ENCODE measurements at places on chromosomes 11 and 22.

GRCh38 chr22:35842954-35843353 lies 125.3 kb downstream of the APOL5 start:
- no peak for DNase-seq

- DNase-seq: no peak
These were observed 2.4 kb upstream of the TAF10 start for GRCh38 chr11:6614446-6614845.

DNA sequence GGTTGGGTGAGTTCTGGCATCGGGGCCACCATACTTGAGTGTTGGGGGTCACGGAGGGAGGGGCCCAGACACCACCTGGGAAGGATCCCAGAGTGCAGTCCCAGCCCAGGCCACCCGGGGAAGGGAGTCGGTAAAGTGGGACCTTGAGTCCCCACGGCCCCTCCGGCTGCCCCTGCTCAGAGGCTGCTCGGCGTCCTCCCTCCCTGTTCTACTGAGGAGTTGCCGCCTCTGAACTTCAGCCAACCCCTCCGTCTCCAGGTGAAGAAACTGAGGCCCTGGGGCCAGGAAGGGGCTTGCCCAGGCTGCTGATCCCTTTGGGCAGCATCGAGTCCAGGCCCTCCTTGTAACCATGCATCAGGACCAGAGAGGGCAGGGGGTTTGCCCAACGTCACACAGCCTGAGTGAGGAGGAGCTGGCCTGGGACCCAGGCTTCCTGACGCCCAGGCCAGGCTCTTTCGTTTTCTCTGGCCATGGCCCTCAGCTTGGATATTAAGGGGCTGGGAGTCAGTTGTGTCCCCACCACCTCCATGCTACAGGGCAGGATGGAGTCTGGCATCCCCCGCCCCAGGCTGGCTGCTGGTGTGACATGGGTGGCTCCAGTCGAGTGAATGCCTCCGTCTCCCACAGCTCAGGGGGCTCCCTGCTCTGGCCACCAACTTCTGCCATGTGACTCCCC lies 1.3 kb downstream of the PARVG start:
- DNase-seq: no peak

DNA sequence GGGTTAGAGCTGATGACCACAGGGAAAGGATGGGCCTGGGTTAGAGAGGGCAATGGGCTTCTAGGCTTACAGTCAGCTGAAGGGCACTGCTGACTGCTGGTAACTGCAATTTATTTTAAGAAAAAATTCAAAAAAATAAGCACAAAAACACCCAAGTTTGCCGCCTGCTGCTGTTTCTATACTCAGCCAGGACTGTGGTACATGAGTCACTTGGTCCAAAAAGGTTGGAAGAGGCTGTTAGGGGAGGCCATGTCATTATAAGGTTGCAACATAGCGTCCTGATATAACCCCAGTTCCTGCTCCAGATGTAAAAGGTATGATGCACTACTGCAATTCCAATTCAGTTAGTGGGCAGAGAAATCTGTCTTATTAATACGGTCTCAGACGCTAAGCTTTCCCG lies 98.9 kb downstream of the ETS1 start:
- no peak for DNase-seq

DNA sequence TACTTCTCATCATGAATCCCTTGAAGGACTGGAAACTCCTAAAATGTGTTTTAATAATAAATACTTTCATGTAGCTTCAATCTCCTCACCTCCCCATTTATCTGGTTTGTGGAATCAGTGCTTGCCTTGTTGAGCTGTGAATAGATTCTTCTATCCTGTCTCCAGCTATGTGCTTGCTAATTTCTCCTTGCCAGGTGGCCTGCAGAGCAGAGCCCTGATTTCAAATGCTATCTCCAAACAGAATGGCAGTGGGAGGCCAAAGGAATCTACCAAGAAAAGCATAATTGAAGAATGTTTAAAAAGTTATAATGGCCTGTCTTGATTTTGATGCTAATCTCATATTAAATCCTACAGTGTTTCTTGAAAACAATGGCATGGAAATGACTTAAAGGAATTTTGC lies 309.3 kb upstream of the CHORDC1 start:
- DNase-seq: no peak

GRCh38 chr22:35462498-35463230 lies 62.7 kb downstream of the MCM5 start:
- no peak for DNase-seq

- DNase-seq: no peak
These were observed 27.8 kb downstream of the ANO1 start for GRCh38 chr11:70105755-70106571.

DNA sequence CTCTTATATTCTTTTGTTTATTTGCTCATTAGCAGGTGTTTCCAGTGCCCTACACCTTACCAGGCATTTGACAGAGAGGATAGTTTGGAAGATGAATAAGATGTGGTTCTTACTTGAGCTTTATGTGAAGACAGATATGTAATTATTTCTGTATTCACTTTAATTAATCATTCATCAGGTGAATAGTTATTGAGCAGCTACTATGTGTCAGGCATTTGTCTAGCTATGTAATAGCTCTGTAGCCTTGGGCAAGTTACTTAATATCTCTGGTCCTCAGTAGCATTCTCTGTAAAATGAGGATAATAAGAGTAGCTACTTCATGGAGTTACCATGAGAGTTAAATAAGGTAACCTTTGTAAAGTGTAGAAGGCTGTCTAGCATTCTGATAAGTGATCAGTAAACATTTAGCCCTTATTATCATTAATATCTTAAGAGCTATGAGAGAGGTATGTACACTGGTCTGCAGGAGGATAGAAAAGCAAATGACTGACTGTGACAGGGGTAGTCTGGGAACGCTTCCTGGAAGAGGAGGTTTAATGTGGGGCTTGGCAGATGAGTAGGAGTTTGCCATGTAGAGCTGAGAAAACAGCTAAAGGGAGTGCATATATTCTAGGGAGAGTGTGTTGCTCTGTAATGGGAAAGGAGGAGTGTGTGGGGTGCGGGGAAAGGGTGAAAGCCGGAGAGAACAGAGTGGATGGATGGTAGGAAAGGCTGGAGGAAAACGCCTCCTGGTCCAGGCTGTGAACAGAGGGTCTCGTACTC lies 56.1 kb downstream of the MICAL2 start:
- DNase-seq: no peak

- no peak for DNase-seq
These were observed 61.3 kb downstream of the DENND5A start for GRCh38 chr11:9203691-9204311.

DNA sequence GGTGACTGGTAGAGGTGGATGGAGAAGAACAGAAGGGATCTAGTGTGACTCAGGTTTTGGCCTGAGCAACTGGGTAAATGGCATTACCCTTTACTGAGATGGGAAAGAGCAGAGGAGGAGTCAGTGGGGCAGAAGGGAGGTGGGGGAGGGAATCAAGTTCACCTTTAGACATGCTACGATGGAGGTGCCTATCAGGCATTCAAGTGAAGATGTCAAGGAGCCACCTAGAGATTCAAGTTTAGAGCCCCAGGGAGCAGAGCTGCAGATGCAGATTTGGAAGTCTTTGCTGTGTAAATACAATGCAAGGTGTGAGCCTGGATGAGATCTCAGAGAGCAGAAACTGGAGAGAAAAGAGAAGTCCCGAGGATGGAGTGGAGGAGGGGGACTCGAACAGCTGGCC lies 979 bp upstream of the MOGAT2 start:
- no peak for DNase-seq

- no peak for DNase-seq
These were observed 43.7 kb downstream of the MICAL3 start for GRCh38 chr22:17980638-17981051.

All from cortex of kidney (tissue), 1 donor.